DND-41 (cell line): ENCODE measurements at places on chromosomes 2 and 18.

DNA sequence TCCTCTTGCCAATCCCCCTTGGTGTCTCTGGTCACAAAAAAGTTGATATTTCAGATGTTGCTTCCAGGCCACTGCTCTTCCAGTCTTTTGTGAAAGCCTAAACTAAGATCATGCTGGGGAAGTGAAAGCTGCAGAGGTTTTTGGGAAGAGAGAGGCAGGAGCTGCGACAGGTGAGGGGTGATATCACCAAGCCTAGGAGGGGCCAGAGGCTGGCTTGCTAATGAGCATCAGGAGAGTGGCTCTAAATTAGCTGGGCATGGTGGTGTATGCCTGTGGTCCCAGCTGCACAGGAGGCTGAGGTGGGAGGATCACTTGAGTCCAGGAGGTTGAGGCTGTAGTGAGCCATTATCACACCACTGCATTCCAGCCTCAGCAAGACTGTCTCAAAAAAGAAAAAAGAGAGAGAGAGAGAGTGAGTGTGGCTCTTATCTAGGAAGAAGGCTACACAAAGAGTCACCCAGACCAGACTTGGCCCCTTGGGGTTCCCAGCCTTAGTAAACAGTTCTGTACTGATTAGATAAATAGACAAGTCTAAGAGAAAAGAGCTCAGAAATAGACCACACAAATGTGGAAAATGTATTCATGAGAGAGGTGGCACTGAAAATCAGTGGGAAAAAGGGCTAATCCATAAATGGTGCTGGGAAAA, 14.6 kb upstream of the CDK5R2 start:
- no peak for DNase-seq

DNA sequence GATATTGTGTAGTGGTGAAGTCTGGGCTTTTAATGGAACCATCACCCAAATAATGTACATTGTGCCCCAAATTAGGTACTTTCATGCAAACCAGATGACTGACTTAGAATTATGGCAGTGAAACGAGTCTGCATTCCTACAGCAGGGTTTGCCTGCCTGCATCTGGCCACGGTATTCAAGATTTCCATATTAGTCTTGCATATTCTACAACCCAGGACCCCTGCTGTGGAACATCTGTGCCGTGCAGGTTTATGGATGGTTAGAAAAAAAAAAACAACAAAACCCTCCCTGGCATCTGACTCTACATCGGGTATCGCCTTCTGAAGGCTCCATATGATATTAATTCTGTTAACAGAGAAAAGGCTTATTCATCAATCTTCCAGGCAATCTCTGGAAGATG, 394.8 kb downstream of the DCDC2C start:
- no peak for DNase-seq

DNA sequence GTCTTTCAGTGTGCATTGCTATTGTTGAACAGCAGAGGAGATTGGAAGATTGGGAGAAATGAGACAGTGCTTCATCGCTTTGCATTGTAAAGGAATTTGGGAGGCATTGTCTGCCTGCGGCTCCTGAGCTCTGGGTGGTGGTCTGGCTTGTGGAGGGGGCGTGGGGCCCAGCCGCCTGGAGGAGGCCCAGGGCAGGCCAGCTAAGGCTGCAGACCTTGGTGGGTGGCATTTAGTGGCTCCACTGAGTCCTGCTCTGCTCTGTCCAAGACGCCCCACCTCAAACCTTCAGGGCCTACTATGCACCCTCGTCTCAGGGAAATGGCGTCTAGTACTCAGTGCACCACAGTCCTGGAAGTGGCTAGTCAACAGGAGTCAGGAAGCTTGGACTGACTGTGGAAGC, 5.7 kb upstream of the HS1BP3 start:
- no peak for DNase-seq

DNA sequence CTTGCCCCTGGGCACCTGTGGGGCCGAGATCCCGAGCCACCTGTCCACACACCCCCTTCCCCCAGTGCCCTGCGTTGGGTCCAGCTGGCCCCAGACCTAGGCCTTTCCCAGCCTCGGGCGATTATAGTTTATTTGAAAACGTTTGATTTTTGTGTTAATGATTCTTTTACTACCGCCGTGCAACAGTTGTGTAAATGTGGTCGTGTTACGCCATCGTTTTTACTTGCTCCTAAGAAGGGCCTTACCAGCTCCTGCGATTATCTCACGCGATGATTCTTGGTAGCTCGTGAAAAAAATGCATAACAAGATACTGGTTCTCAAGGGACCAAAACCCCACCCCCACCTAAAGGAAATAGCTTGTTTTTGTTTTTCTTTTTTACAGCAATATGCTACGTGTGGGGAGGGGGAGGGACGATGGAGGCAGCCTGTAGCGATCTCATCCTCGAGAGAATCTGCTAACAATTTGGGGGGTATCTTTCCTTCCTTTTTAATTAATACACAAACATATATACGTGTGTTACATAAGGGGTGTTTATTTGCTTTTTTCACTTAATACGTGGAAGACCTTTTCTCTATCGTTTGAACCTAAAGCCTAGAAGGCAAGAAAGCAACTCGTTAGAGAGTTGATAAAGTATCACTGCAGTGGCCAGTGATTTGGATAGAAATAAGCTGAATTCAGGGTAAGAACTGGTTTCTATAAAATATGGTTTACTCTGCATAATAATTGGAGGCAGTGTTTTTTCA, 1.0 kb downstream of the ZDBF2 start:
- no peak for DNase-seq

- DNase-seq, result no peak
These were observed 102.6 kb upstream of the DAPL1 start for GRCh38 chr2:158692372-158693103.

GRCh38 chr2:224407241-224407701, 5.4 kb upstream of the FAM124B start:
- peak; percentile 17 for DNase-seq

DNA sequence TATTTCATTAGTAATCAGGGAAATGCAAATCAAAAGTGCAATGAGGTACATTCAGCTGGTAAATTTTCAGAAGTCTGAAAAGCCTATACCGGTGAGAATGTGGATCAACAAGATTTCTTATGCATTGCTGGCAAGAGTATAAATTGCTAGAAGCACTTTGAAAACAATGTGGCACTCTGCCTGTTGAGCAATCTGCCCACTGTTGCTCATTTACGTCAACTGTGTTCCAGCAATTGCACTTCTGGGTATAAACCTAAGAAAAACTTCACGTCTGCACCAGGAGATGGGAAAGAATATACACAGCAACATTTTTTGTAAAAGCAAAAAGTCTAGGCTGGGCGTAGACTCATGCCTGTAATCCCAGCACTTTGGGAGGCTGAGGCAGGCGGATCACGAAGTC, 40.8 kb downstream of the MTERF4 start:
- no peak for DNase-seq

GRCh38 chr2:149167001-149167780, 128.7 kb downstream of the LYPD6B start:
- peak; percentile 80 for DNase-seq

DNA sequence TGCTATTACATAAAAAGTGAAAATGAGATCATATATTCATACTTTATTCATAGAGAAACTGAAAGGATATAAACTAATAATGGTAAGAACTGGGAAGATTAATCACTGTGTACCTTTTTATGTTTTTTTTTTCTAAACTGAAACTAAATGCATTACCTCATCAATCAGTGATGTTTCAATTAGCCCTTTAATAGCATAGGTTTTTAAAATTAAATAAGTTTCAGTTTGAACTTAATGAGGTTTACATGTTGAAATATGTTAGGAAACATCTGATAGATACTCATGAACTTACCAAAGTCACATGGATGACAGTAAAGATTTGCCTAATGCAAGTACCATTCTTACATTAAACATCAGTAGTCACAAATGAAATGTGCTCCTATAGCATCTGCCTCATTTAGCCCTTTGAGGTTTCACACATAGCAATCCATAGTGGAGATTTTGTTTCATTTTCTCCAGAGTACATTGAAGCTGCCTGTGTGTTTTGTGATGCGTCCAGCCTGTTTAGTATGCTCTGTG, 8.9 kb downstream of the MAPRE2 start:
- DNase-seq, result no peak

DNA sequence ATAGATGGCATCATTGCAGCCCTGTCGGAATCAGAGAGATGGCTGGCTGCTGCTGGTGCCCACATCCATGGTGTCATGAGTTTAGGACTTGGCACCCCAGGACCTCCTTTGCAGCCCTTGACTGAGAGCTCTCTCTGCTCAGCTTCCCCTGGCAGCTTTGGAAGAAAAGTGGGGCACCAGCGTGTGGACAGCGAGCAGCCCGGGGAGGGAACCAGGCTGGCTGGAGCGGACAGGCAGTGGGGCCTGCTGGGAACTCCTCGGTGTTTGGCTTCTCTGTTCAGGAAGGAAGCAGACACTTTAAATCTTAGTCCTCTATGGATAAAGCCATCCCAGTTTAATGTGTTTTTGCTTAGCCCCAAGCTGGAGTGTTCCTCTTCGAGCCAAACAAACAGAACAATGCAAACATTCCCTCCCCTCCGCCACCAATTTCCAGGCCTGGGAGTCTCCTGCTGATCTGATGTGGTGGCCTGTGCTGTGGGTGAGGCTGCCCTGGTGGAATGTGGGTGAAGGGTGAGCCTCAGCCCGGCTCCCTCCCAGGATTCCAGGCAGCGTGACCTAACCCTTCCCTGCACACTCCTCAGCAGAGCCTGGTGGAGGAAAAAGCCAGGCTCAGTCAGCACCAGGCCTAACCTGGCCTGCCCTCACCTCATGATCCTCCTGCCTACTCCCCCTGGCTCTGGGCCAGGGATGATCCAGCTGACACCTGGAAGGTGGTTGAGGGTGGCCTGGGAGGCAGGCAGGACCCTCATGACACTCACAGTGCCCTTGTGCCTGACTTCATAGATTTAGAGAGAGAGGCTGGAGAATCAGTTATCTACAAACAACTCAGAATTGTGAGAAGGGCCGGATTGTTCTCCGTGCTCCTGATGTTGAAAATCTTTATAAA, 21.6 kb upstream of the ITGB6 start:
- DNase-seq, result no peak

GRCh38 chr2:181553244-181553643, 96.1 kb downstream of the ITGA4 start:
- DNase-seq, result no peak
